CD4-positive, alpha-beta T cell treated with Interleukin-10 for 1 hour (primary cell): ENCODE measurements at places on chromosomes 1 and 21.

DNA sequence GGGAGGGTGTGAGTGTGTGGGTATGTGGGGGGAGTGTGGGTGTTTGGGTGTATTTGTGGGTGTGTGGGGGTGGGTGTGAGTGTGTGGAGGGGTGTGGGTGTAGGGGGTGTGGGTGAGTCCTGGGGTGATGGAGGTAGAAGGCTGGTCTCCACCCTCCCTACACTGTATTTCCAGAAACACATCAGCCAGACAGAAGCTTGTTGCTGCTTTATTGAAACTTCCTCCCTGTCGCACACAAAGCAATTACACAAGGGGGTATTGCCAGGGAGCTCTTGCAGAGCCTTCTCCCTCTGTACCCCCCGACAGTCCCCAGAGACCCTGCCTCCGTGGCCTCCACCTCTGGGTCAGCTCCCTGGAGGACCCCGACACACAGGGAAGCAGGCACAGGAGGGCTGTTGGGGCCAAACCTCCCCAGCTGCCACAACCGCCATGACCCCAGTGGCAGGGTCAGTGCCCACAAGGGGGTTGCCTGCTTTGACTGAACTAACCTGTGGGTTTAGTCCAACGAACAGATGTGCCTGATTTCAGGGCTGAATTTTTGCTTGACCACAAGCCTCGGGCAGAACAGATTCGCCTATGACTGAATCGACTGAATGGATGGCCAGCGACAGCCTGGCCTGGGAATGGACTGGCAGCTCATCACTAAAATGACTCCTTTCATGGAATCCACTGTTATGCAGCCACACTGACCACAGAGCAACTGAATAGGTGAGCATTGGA, 9.1 kb upstream of the MATN1 start:
- DNase-seq = no peak

DNA sequence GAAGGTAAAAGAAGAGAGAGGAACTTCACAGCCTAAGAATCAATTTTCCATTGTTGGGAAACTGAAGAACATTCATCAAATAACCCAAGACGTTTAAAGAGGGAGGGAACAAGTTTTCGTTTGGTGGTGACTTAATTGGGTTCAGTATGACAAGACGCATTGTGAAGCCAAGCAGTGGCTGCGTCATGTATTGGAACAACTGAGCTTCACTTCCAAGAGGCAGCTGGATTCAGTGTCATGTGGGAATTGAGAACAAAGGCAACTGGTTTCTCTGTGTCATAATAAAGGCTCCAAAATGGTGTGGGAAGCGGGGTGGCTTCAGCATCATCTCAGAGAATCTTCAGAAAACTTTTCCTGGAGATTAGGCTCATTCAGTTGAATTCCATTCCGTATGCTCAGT, 29.8 kb upstream of the RC3H1 start:
- no peak for DNase-seq

- no peak for DNase-seq
These were observed 859.5 kb downstream of the USP25 start for GRCh38 chr21:16589006-16589898.

- no peak for DNase-seq
These were observed 658.5 kb downstream of the USP25 start for GRCh38 chr21:16388291-16388690.

GRCh38 chr1:103790172-103790571, 40.5 kb downstream of the AMY1C start:
- no peak for DNase-seq

DNA sequence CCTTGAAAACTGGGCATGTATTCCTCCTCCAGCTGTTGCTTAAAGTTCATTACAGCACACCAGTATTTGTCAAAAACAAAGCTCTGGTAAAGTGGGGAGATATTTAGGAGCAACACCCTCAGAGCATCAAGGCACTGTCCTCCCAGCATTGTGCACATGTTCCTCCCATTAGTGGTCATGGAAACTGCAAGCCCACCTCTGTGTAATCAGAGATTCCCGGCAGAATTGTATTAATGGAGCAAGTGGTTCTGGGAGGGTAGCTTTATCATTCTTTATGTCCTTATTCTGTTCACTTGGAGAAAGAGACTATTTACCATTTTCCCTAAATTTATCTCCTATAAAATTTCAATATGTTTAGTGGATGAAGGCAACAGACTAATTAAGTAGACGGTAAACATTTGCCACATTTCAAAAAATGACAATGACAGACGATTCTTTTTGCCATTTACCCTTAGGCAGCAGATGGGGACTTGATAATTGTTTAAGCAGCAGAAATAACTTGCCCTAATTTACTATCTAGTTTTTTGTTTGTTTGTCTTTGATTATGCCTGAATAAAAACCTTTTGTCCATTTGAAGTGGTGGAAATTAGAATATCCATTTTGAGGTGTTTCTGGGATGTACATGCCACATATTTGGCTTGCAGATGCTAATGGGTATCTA, 289.6 kb upstream of the ST6GALNAC5 start:
- no peak for DNase-seq

GRCh38 chr1:181383695-181384094, 99.6 kb upstream of the CACNA1E start:
- no peak for DNase-seq

DNA sequence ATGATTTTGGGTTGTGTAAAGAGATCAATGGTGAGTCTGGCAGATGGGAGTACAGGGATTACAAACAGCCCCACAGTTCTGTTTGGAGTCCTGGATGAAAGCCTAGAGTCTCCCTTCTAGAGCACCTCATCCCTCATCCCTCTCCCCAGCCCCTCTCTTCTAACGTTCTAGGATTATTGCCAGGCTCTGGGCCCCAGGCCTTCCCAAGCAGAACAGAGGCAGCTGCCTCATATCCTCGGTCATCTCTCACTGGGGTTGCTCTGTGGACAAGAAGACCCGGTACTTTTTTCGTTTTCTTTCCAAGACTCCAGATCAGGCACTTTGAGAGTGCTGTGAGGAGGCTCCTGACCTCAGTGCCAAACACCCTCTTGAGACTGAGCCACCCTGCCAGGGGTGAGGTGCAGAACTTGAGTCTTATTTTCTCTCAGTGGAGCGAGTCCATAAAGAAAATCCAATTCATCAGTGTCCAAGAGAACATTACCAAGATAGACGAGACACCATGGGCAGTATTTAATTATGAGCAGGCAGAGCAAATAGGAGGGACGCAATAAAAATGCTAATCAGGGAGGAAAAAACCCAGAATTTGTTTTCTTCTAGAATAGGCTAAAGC, 17.1 kb upstream of the KCND3 start:
- no peak for DNase-seq

DNA sequence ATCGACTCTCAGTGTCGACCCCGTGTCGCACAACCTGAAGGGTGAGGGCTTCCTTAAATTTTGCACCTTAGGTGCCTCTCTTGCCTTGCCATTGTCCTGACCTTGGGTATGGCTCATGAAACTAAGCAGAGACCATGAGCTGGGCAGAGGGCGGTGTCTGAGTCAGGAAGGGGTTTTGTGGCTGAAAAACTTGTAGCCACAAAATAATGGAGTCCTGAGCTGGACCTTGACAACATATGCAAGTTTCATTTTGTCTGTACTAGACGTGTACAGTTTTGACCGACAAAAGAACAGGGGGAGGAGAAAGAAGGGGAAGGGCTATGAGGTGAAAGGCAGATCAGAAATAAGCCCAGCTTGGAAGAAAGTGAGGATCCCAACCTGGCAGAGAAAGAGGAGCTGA, 8.3 kb upstream of the RUNX1 start:
- no peak for DNase-seq

DNA sequence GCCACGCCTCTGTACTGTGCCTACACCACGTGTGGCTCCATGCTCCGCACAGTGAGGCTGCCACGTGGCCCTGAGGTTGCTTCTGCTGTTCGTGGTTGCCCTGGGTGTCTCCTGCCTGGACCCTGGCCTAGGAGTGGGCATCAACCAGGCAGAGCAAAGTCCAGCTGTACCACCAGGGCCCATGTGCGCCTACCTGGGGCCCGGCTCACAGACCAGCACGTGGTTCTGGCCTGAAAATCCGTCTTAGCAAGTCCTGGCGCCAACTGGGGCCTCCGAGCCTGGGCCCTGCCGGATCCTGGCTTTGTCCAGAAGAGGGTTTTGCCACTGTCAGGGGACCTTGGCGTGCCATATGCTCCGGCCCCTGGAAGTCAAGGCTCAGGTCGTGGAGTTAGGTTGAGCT, 107.1 kb upstream of the TTC34 start:
- DNase-seq = no peak

GRCh38 chr1:94628499-94628843, 86.9 kb upstream of the F3 start:
- DNase-seq = no peak

GRCh38 chr21:42146273-42146805, 72.6 kb upstream of the ABCG1 start:
- no peak for DNase-seq

GRCh38 chr1:59128239-59128736, 168.6 kb upstream of the FGGY start:
- no peak for DNase-seq

GRCh38 chr1:185421485-185422107, 104.6 kb upstream of the IVNS1ABP start:
- no peak for DNase-seq

GRCh38 chr1:92262516-92262915, 36.3 kb downstream of the GLMN start:
- DNase-seq = no peak

DNA sequence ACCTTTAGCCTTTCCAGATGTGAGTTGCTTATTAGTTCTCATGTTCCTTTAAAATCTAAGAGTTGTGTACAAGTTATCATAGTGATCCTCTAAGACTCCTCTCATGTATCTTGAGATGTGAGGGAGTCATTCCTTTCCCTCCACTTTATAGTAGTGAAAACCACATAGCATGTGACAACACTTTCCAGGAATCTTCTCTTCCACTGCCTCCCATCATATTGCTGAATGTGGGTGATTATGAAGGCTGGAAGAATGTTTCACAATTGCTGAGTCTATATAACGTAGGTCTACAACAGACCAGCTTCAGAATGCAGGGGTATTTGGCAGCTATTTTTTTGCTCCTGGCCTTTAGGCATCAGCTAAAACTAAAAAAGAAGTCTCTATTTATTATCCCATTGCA, 44.7 kb upstream of the LRRC7 start:
- no peak for DNase-seq

GRCh38 chr1:6392809-6393399, 663 bp downstream of the ACOT7 start:
- DNase-seq = no peak

DNA sequence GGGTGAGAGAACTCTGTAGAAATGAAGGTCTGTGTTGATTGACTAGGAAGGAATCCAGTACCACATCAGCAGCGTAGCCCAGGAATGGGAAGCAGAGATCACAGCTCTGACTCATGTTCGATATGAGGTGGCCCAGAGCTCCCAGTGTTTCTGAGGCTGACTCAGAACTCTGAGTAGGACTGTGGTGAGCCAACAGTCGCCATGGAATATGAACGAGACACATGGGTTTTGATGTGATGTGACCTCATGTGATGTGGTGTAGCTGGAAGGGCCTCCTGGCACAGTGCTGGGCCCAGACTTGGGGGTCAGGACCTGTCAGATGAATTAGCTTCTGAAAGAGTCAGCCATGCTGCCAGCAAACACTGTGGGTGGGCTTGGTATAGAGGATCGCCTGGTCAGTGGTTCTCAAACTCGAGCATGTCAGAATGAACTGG, 237.0 kb downstream of the MRPL39 start:
- DNase-seq = no peak

GRCh38 chr1:193019442-193020026, 39.6 kb downstream of the UCHL5 start:
- DNase-seq = peak; percentile 61

DNA sequence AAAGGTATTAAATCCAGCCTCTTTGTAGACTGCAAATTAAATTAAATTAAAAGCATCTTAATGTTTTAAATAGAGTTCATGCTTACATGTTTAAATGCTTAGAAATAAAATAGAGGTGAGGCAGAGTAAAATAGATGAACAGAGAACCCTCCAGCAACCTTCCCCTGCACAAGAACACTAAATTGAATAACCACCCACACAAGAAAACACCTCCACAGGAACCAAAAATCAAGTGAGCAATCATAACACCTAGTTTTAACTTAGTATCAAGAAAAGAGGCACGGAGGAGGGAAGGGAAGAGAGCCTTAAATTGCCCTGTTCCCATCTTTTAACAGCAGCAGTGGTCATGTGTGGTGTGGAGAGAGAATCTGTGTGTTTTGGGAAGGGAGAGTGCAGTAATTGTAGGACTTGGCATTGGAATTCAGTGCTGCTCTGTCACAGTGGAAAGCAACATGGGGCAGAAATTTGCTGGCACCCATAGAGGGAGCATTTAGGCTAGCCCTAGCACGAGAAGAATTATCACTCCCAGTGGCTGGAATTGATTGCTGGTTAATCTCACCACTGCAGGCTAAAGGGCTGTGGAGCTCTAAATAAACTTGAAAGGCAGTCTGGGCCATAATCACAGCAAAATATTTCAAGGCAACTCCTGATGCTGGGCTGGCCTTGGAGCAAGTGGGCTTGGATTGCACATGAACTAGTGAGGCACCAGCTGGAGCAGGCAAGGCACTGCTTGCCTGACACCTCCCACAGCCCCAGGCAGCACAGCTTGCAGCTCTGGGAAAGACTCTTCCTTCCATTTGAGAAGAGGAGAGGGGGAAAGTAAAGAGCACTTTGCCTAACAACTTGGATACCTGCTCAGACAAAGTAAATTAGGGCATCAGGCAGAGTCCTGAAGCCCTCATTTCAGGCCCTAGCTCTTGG, 1478.8 kb downstream of the NCAM2 start:
- DNase-seq = no peak

DNA sequence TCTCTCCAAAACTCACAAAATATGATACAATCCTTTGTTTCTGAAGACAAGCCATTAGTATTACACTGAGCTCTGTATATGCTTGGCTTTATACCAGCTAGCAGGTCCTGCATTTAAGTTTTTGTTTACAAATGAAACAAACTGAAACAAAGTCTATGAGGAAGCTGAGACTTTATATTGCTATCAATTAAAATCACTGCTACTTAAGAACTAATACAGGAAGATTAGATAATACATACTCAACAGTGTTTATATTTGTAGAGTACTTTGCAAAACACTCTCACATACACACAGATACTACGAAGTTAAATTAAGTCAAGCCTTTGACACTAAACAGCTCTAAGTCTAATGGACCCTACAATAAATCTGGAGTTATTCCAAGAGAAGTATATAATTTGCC, 247.4 kb downstream of the CRB1 start:
- DNase-seq = no peak

DNA sequence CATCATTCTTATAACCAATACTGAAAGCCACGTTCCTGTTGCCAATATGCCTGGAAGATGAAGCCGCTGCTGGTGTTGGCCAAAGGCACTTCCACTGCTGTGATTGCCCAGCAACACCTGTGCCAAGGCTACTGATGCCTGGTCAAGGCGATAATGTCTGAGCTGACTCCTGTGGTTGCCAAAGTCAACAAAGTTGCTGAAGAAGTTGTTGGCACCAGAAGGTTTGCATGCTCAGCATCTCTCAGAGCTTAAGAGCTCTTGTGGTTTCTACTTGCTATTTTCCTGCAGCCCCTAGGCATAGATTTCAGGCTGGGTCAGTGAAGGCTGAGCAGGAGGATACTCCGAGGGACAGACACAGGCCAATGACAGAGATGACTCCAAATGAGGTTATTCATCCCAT, 63.4 kb upstream of the RAB3GAP2 start:
- DNase-seq = no peak
